Activated T-cell treated with anti-CD3 and anti-CD28 coated beads, Interleukin-2, amount 50 U/mL, for 72 hours (primary cell): ENCODE measurements at places on chromosomes 16 and 17. TPM values are rescaled to one million over a fixed set of nuclear protein-coding genes. Genes with fewer than 3 reads are reported as not detected.

GDPD3 gene
- total RNA-seq, result 13.9 TPM

AANAT gene
- not detected for total RNA-seq

LPCAT2 gene
- total RNA-seq, result 2.0 TPM

C17orf78 gene
- total RNA-seq, result not detected

EVI2A gene
- total RNA-seq, result 39.3 TPM

DNA sequence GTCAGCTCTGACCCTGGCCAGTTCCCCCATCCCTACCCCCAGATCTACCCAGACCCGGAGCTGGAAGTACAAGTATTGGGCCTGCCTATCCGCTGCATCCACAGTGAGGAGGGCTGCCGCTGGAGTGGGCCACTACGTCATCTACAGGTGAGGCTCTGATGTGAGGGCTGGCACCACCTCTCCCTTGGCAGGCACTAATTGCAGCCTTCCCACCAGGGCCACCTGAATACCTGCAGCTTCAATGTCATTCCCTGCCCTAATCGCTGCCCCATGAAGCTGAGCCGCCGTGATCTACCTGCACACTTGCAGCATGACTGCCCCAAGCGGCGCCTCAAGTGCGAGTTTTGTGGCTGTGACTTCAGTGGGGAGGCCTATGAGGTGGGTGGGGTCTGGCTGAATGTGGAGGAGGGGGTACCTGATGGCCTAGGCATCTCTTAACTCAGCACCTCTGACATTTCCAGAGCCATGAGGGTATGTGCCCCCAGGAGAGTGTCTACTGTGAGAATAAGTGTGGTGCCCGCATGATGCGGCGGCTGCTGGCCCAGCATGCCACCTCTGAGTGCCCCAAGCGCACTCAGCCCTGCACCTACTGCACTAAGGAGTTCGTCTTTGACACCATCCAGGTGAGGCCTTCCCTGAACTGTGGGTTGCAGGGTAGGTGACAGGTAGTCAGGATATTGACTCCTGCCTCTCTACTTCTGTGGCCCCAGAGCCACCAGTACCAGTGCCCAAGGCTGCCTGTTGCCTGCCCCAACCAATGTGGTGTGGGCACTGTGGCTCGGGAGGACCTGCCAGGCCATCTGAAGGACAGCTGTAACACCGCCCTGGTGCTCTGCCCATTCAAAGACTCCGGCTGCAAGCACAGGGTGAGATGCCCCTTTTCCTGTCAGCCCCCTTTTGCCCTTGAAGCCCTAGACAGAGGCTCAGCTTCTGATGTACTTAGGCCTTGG, 4.3 kb downstream of the TRAF4 start:
- DNase-seq, result no peak

DNA sequence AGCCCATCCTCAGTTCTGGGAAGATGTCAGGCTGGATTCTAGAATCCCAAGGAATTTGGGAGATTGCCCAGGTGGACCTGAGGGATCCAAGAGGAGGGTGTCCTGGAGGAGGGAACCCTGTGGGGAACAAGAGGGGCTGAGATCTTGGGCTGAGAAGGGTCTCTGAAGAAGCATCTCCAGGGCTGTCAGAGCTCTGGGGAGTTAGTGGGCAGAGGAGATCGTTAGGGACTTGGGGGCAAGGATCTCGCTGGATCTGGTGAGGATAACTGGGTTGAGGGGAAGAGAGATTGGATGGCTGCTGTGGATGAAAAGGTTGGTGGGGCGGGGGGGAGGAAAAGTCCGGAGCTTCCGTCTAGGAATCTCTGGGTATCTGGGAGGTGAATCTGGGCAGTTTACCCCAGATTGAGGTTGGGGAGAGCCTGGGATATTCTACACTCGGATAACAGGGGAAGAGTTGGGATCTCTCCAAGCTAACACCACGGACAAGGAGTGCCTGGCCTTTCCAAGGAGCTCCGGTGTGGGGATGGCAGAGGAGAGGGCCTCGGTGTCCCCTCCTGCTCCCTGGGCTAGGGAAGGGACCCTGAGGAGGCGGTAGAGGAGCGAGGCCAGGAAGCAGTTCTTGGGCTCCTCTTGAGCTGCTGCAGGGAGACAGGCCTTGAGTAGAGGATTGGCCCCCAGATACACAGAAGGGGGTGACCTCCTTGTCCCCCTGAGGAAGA, 1.7 kb downstream of the FBXL19 start:
- DNase-seq, result no peak

- DNase-seq, result no peak
Observed at GRCh38 chr17:54982399-54982798, 13.8 kb downstream of the STXBP4 start.

DNA sequence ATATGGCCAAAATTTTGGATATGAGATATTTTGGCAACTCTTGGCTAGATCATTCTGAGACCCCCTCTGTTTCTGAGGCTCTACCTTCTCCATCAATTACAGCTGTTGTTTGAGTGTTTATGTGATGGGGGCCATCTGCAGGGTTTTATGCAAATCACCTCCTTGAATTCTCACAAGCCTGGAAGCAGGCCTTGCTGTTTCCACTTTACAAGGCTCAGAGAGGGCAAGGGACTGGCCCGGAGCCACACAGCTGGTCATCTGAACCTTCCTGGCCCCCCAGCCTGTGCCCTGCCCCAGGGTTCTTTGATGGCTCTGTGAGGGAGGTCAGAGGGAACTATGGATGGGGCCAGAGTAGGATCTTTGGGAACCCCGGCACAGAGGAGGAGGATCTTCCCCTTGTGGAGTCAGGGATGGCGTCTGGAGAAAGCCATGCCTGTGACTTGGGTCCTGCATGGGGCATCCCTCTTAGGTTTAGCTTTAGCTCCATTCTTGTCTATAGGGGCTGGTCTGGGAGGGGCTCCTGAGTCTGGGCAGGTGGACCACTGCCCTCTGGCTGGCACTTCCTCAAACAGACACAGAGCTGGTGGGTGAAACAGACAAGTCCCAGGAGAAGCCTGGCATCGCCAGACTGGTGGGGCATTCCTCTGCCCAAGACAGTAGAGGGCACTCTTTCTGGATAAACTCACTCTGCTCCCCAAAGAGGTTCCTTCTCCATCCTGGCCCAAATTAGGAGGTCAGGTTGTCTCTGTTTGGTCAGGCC, 26.2 kb downstream of the IL21R start:
- DNase-seq, result no peak

- DNase-seq, result no peak
Observed at GRCh38 chr16:68234188-68235107, 1.5 kb downstream of the ESRP2 start.

DNA sequence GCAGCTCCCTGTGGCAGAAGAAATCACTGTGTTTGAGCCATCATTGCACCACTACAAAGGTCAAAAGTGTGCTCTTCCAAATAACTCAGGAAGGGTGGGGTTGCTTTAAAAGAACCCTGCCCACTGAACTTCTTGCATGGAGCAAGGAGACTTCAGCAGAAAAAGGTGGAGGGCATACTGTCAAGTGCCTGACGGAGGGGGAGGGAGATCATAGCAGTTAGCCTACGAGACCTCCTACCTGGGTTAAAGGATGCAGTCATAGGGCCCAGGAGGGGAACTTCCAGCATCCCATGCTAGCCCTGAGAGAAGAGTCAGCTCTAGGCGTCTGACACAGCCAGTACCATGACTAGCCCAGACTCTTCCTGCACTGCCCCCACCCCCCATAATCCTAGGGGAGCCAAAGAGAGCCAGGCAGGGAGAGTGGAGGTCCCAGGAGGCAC, 45.3 kb upstream of the MSI2 start:
- DNase-seq, result no peak

DNA sequence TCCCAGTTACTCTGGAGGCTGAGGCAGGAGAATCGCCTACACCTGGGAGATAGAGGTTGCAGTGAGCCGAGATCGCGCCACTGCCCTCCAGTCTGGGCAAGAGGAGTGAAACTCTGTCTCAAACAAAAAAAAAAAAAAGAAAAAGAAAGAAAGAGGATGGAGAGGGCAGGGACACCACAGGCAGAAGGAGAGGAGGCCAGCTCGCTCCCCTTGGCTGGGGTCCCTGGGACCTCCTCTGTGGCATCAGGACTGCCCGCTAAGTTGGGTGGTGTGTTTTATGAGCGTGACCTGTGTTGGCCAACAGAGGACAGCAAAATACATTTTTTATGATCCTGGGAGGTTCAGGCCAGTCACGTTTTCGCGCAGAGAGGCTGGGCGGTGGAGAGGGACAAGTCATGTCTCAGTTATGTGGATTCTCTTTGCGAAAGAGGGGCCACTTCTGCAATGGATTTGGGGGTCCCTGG, 229.6 kb downstream of the MRTFB start:
- peak; percentile 41 for DNase-seq

- no peak for DNase-seq
Observed at GRCh38 chr17:35666967-35667532, 64.4 kb upstream of the RASL10B start.

DNA sequence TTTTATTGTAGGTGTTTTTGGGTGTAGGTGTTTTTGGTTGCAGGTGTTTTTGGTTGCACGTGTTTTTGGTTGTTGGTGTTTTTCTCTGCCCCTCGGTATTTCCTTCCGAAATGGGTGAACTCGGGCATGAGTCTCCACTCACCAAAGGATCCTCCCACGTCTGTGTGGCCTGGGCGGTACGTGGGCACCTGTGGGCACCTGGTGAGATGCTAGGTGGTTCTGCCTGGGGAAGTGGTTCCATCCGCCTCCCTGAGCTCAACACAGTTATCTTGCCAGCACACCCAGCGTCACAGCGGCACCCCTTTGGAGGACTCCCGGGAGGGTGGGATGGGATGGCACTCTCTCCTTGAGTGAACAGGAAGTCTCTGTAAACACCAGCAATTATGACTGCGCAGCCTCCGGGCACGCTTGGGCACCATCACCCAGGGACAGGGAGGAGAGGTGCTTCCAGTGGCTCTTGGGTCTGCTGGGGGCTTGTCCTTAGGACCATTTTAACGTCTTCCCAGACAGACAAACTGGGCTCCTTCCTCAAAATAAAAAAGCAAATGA, 29.8 kb downstream of the COX4I1 start:
- DNase-seq, result no peak

GRCh38 chr17:4747847-4748246, 8.1 kb upstream of the CXCL16 start:
- peak; percentile 40 for DNase-seq

DNA sequence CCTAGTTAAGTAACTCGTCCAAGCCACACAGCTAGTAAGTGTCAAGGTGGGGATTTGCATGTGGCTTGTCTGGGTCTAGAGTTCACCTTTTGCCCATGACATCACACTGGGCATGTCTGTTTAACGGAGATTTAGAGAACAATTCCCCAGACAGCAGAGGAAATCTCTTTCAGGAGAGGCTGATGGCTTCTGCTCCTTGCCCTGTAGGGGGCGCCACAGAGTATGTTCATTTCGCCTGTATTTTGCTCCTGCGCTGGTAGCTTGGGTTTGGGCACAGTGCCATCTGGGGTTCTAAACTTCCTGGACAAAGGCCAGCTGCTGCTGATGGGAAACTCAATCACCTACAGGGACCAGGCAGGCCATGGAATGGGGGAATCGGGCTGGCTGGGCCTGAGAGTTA, 20.4 kb downstream of the OTOA start:
- peak; percentile 24 for DNase-seq

- DNase-seq, result no peak
Observed at GRCh38 chr17:3551189-3551588, 6.4 kb downstream of the TRPV3 start.

DNA sequence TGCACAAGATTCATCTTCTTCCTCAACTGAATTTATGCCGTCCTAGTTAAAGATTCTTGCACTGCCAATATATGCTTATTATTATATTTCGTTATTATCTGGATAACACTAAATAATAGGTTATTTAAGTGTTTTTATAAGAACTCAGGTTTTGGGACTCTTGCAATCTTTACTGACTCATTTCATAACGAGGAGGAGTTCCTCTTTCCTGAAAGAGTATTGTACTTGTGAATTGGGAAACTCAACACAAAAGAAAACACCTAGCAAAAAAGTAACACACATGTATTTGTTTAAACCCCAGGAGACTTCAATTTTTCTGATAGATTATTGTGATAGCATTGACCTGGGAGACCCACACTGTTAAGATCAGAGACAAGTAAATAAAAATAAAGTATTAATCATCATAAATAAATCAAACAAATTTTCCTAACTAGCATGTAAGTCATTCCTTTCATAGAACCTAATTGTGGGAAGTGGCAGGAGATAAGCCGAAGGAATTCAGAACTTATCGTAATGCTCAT, 505.8 kb downstream of the KCNJ2 start:
- no peak for DNase-seq

GRCh38 chr17:50611634-50612033, 23.0 kb upstream of the ABCC3 start:
- no peak for DNase-seq

DNA sequence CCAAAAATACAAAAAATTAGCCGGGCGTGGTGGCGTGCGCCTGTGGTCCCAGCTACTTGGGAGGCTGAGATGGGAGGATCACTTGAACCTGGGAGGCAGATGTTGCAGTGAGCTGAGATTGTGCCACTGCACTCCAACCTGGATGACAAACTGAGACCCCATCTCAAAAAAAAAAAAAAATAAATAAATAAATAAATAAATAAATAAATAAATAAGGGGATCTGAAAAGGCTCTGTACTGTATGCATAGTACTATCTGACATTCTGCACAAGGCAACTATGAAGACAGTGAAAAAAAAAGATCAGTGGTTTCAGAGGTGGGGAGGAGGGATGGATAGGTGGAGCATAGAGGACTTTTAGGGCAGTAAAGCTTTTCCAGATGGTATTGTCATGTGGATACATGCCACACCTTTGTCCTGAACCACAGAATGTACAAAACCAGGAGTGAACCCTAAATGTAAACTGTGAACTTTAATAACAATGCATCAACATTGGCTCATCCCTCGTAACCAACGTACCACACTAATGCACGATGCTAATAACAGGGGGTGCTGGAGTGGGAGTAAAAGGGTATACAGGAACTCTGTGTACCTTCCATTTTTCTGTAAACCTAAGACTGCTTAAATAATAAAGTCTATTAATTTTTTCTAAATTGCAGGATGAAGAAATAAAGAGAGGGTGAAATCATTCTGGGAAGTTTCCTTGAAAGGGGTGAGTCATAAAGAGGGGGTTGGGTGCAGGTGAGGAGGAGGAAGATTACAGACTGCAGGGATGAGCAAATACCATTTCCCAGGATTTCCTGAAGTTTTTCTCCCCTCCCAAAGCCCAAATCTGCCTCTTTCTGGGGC, 155.8 kb upstream of the SDK2 start:
- DNase-seq, result no peak

GRCh38 chr17:37813751-37814150, 68.9 kb upstream of the HNF1B start:
- DNase-seq, result no peak

DNA sequence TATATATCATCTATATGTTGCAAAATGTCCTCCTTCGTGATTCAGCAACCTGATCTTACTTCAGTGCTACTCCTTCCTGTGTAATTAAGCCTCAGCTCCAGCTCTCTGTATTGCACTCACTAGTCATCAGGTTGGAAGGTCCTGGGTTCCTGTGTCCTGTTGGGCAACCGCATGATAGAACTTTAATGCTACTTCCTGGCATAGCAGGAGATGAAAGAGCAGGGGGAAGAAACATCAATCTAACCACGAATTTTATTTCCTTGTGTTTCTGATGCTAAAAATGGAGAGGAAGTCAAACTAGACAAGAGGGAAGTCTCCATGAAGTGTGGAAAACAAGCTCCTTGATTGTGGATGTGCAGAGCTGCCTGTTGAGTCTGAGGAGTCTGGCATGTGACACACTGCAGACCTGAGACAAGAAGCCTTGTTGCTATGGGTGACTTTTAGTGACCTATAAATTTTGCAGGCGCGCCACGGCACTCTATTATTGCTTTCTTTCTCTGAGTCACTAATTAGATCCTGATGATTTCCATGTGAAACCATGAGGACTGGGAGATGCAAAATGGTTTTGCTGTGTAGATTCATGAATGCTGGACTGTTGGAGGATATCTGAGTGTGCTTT, 25.6 kb downstream of the IGSF6 start:
- DNase-seq, result no peak
